ENCODE measurements at places on chromosomes 11 and 22.

DNA sequence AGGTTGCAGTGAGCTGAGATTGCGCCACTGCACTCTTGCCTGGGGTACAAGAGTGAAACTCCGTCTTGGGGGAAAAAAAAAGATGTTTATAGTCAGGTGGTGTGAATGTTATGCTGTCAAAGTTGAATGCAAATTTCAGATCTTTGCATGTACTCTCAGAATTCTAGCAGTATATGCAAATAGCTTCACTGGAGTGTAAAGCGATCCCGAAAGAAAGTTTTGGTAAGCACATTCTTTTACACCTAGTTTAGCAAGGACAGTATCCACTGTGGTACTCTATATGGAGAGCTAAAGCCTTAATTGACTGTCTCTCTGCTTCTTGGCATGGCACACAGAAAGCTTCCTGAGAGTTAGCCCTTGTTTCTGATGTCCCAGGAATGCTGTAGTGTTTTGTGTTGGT, 4.0 kb downstream of the JAM3 start:
- no peak for DNase-seq

DNA sequence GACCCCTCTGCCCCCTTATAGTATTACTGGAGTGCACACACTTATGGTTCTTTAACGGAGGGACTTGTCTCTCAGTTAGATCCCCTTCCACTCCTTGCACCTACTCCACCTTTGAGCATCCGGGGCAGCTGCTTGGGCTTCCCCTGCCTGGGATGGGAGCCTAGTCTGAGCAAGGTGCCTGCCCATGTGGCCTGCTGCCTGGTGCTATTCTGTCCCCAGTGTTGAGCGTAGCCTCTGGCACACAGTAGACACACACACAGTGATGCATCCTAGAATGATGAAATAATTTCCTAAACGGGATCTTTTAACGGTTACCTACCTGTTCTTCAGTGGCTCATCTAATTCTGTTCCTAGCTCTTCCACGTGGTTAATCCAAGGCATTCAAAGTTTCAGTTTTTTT, 22.4 kb downstream of the PPFIA1 start:
- DNase-seq = no peak

DNA sequence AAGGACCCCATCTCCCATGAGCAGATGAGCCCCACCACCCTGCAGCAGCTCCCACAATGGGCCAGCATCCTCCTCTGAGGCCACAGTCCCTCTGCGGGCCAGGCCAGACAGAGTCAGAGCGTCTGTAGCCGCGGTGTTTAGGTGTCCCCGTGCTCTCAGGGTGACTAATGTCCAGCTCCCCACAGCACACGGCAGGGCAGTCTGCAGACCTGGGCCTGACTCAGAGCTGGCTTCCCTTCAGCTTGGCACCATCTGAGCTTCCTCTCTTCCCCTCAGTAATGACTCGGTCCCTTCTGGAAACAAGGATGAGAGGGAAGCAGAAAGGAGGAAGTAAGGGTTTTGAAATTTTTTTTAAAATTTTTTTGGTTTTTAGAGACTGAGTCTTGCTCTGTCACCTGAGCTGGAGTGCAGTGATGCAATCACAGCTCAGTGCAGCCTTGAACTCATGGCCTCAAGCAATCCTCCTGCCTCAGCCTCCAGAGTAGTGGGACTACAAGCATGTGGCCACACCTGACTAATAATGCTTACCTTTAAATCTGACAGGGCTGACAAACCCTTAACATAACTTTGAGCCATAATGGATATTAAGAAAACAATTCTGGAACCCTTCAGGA, 28.5 kb downstream of the LRRC74B start:
- no peak for DNase-seq

DNA sequence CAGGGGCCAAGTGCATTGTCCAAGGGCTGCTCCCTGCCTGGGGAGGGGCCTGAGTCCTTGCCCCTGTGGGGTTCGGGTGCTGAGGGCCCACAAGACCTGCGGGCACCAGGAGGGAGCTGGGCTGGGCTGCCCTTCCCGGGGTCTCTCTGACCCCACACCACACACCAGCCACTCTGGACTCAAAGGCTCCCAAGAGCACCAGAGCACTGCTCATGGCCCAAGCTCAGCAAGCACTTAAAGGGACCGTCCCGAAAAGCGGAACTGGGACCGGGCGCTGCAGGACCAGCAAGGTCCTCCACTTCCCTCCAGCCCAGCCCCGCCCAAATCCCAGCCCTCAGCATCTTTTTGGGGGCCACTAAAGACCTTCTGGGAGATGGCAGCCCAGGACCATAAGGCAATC, 5.3 kb downstream of the LSP1 start:
- DNase-seq = no peak

DNA sequence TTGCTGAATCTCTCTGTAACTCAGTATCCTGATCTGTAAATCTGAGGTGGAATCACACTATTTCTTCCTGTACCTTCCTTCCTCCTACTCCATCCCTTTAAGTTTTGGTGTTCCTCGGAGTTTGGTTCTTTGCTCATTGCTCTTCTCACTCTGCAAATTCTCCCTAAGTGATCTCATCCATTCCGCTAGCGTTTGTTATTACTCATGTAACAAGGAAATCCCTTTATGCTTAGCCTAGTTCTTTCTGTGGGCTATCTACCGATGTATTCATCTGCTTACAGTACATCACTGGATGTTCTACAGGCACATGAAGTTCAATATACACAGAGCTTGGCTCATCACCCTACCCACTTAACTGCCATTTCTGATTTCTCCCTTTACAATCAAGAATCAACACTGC, 1.6 kb upstream of the CEP295 start:
- DNase-seq = no peak

DNA sequence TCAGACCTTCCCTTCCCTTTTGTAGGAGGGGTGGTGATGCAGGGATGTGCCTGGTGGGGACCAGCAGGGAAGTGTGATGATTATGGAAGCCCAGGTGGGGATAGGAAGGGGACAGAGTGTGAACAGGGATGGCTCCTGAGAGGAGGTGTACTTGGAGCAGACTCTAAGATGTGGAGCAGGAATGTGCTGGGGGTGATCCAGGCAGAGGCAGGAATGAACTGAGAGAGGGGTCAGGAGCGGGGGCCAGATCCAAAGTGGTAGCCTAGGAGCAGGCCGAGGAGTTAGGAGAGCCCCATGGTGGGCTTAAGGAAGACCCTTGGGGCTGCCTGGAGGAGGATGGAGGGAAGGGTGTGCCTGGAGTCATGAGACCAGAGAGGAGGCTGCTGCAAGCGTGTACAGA, 3.7 kb downstream of the NPTXR start:
- DNase-seq = no peak

DNA sequence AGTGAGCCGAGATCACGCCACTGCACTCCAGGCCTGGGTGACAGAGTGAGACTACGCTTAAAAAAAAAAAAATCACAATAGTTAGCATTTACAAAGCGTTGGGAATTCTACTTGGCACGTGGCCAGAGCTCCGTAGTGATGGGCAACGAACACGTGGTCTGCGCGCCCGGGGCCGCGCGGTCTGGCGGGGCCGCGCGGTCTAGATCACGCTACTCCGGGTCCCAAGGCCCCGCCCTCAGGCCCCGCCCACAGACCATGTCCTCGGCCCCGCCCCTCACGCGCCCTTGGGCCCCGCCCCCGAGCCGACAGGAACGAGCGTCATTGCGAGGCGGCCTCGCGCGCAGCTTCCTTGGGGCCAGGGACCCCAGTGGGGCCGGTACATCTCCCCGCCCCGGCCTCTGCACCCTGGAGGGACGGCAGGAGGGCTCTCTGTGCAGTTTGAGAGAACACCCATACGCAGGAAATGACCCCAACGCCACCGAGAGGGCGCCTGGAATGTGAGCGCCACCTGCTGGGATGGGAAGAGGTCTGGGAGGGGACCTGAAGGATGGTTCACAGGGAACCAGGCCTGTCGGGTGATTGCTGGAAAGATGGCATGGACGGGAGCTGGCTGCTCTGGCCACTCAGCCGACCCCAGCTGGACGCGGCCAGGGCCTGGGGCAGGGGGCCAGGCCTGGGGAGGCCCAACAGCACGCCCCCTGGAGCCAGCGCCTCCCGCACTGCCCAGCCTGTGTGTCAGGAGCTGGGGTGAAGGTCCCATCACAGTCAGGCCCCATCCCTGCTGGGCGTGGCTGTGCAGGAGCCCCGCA, 2.0 kb upstream of the PTDSS2 start:
- peak; percentile 79 for DNase-seq

DNA sequence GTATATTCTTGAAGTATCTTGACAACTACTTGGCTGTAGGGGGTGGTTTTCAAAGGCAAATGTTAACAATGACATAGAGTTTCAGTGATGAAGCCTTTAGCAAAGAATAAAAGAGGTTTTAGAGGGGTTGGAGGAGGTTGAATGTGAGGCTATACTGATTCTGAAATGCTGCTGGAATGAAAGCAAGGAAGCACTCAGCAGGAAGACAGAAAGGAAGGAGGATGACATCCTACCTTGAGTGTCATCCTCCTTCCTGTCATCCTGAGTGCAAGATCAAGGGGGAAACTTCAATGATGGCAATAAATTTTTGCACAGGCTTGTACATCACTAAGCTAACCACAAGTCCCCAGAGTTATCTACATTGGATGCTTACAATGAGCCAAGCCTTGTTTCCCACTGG, 120.5 kb downstream of the APIP start:
- DNase-seq = no peak

- DNase-seq = no peak
Measured at GRCh38 chr11:65611028-65611757, 2.8 kb downstream of the MAP3K11 start.

DNA sequence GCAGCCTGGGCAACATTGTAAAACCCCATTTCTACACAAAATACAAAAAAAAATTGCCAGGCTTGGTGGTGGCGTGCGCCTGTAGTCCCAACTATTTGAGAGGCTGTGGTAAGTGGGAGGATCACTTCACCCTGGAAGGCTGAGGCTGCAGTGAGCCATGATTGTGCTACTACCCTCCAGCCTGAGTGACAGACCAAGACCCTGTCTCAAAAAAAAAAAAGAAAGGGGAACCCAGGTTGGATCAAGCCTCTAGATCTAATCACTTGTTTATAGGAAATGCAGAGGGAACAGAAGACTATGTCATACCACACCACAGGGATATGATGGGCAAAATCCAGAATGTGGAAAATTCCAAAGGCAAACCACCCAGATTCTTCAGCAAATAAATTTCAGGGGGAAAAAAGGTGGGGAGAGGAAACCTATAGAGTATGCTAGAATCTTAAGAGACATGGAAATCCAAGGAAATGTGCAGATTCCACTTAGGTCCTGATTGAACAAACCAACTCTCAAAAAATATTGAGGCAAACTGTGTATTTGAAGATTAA, 16.5 kb upstream of the MALAT1 start:
- DNase-seq = no peak

DNA sequence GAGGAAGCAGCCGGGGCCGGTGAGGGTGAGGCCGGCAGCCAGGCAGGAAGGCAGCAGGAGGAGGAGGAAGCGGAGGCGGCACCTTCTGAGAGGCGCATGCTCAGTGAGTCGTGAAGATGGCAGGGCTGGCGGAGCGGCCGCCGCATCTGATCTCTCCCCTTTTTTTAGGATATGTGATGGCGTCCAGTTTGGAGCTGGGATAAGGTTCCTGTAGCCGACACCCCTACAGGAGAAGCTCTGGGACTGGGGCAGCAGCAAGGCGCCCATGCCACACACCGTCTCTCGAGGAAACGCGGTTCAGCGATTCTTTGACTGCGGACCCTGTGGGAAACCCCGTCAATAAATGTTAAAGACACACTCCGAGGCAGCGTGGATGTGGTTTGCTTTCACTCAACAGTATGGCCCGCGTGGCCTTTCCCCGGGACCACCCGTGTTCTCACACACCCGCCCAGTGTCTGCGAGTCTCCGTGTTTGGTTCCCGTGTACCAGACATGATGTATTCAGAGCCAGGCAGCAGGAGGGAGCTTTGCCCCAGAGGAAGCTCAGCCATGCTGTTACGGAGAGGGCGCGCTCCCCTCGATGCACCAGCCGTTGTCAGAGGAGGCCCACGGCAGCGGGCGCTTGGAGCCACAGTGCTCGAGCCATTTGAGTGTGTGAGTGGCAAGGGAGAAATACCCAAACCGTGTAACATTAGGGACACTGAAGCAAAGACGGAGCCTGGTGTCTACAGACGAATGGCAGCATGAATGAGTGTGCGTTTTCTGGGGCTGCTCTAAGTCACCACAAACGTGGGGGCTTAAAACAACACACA, 27.7 kb upstream of the PARVB start:
- DNase-seq = peak; percentile 52

GRCh38 chr22:32237906-32238305, 17.2 kb downstream of the SLC5A4 start:
- no peak for DNase-seq

- no peak for DNase-seq
Measured at GRCh38 chr22:20391222-20391621, 2.7 kb upstream of the ZNF74 start.

GRCh38 chr11:69650832-69651344, 9.9 kb downstream of the CCND1 start:
- no peak for DNase-seq

GRCh38 chr11:45151362-45151982, 5.0 kb downstream of the PRDM11 start:
- DNase-seq = no peak

DNA sequence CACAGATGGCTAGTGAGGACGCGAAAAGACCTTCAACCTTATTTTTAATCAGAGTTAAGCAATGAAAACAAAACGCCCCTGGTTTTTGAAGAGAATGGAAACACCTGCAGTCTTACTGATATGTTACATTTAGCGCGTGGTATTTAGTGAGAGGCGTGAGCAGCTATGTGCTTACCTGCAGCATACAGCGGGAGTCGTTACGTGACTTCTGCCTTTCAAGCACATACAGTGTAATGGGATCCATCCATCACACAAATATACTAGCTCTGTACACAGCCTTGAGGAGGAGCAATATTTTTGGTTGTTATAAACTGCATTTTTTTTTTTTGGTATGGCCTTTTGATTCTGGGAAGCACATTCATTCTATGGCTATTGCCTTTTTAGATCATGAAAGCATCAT, 5.5 kb downstream of the KRTAP5-2 start:
- no peak for DNase-seq

DNA sequence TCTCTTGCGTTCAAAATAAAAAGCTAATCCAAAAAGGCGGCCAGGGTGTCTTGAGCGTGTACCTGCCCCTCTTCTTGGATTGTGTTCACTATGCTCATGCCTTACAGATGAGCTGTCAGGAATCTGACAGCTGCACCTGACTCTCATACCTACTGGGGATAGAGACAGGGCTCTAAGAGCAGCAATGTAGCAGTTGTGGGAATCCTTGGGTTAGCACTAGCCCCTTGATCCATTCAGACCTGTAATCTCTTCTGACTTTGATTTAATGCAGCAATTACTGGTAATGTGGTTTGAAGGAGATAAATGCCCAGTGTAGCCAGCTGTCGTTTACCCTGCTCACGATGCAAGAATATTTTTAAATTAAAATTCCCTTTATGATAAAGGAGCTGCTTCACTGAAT, 145.8 kb downstream of the APOL5 start:
- DNase-seq = no peak

DNA sequence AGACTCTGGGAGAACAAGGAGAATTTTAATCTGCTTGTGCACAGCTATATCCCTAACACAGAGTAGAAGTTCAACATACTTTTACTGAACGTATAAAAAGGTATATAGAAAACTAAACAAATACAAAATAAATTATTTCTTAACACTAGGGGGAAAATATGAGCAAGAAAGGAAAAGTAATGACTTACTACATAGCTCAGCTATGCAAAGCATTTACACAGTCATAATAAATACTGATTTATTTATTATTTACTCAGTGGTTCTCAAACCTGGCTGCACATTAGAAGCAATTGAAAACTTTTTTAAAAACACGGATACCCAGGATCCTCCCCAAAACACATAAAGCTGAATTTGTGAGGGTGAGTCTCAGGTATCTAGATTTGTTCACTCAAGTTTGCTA, 182.5 kb downstream of the TTC28 start:
- DNase-seq = no peak

GRCh38 chr11:20025332-20025840, 134.9 kb downstream of the DBX1 start:
- DNase-seq = no peak

All from activated CD8-positive, alpha-beta memory T cell treated with anti-CD3 and anti-CD28 coated beads for 1 hour (primary cell).